Activated CD4-positive, alpha-beta memory T cell treated with anti-CD3 and anti-CD28 coated beads for 36 hours (primary cell): ENCODE measurements at places on chromosomes 13 and 19. TPM values are rescaled to one million over a fixed set of nuclear protein-coding genes. Genes with fewer than 3 reads are reported as not detected.

DNA sequence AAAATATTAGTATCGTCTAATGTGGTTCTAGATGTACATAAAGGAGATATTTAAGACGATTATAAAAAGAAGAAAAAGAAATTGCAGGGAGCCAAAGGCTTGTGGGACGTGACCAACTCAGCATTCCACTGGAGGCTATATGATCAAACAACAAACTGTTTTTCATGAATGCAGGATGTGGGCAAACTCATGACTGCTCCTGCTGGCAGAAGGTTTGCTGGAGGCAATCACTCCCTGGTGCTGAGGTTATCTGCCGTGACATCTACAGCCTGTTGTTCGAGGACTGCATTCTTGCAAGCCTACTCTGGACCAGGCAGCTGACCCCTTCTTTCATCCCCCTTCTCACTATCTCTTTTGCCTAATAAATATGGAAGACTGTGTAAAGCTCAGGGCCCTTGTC lies 518.1 kb downstream of the UQCRFS1 start:
- H3K4me3 ChIP-seq: no peak overlapping the region
- H3K27me3 ChIP-seq: no peaks in the 10 kb centered on the region
- no peaks in the 10 kb centered on the region for H3K36me3 ChIP-seq
- no peak overlapping the region for H3K27ac ChIP-seq

Gene CARM1
- total RNA-seq: 75.0 TPM

GRCh38 chr19:33404506-33405253 lies 31.2 kb downstream of the CEBPG start:
- no peak overlapping the region for H3K4me3 ChIP-seq
- H3K4me1 ChIP-seq: peaks cover 4% of the 10 kb centered on the region
- H3K36me3 ChIP-seq: no peaks in the 10 kb centered on the region
- H3K27ac ChIP-seq: no peak overlapping the region
- H3K27me3 ChIP-seq: no peaks in the 10 kb centered on the region

Gene ZSCAN1
- not detected for total RNA-seq

GRCh38 chr13:21119526-21119925 lies 56.8 kb downstream of the SKA3 start:
- no peak overlapping the region for H3K4me3 ChIP-seq
- no peak for DNase-seq
- no peak overlapping the region for H3K27ac ChIP-seq
- H3K4me1 ChIP-seq: no peaks in the 10 kb centered on the region
- H3K27me3 ChIP-seq: no peaks in the 10 kb centered on the region

- peak overlapping the region; percentile 57 for H3K4me3 ChIP-seq
- no peak overlapping the region for H3K27ac ChIP-seq
- peaks cover 67% of the 10 kb centered on the region for H3K27me3 ChIP-seq
- H3K4me1 ChIP-seq: peaks cover 20% of the 10 kb centered on the region
Observed at GRCh38 chr19:30225676-30226463, 146.3 kb upstream of the ZNF536 start.

GRCh38 chr13:75620020-75620419 lies 16.1 kb upstream of the LMO7 start:
- DNase-seq: no peak
- no peaks in the 10 kb centered on the region for H3K27me3 ChIP-seq
- H3K27ac ChIP-seq: no peak overlapping the region
- H3K4me3 ChIP-seq: no peak overlapping the region
- H3K36me3 ChIP-seq: peaks cover 17% of the 10 kb centered on the region
- no peaks in the 10 kb centered on the region for H3K4me1 ChIP-seq

GRCh38 chr13:54841682-54842081 lies 1813.1 kb downstream of the OLFM4 start:
- H3K4me1 ChIP-seq: no peaks in the 10 kb centered on the region
- H3K4me3 ChIP-seq: no peak overlapping the region
- DNase-seq: no peak
- H3K36me3 ChIP-seq: no peaks in the 10 kb centered on the region
- H3K27me3 ChIP-seq: no peaks in the 10 kb centered on the region

DNA sequence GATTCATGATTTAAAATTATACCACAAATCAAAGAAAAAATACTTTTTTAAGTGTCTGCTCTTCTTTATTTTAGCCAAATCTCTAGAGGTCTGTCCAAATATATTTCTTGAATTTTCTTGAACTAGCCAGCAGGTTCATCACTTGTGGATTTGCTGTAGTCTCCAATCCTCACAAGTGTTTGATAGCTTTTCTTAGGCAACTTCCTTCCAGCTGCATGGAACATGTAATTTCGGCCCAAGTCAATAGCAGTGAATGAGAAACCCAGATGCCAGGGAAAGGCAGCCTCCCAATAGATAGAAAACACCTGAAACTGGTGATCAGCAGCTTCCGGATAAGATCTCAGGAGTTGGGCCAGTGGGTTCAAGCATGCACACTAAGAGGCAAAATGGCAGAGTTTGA lies 15.6 kb upstream of the RNASEH2B start:
- peak overlapping the region; percentile 84 for H3K27ac ChIP-seq
- peaks cover 39% of the 10 kb centered on the region for H3K4me1 ChIP-seq
- no peak overlapping the region for H3K4me3 ChIP-seq

- no peaks in the 10 kb centered on the region for H3K4me1 ChIP-seq
- DNase-seq: no peak
- no peaks in the 10 kb centered on the region for H3K27me3 ChIP-seq
- H3K4me3 ChIP-seq: no peak overlapping the region
Observed at GRCh38 chr13:42524487-42525034, 49.4 kb upstream of the TNFSF11 start.

DNA sequence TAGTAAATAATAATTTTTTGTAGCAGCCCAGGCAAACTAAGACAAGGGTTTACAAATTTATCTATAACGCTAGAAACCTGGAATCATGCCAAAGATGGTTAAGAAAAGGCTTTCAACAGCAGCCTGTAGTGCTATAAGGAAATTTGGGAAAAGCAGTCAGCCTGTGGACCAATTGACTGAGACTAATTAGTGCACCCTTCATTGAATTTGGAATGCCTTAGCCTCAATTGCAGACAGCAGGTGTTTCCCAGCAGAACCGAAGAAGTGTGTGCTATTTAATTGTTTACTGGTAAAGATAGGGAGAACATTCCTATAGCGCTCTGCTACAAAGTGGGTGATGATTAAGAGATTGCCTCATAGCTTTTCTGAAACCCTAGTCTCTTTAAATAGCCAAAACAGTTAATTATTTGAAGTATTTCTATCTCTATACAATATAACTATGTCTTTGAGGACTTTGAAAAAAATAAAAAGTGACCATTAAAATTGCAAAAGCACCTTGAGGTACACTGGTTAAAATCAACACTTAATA lies 1884.3 kb upstream of the PCDH20 start:
- H3K27ac ChIP-seq: no peak overlapping the region
- H3K4me1 ChIP-seq: no peaks in the 10 kb centered on the region
- H3K36me3 ChIP-seq: no peaks in the 10 kb centered on the region
- H3K4me3 ChIP-seq: no peak overlapping the region
- H3K27me3 ChIP-seq: no peaks in the 10 kb centered on the region

GRCh38 chr19:3942790-3943409 lies 10.0 kb downstream of the NMRK2 start:
- H3K27me3 ChIP-seq: peaks cover 2% of the 10 kb centered on the region
- no peak for DNase-seq
- H3K4me3 ChIP-seq: no peak overlapping the region
- H3K4me1 ChIP-seq: no peaks in the 10 kb centered on the region
- H3K36me3 ChIP-seq: no peaks in the 10 kb centered on the region
